ENCODE measurements at places on chromosomes 6 and 20.
A peak's percentile ranks its signal among the peaks of the same experiment; 100 is the strongest.

- DNase-seq: peak; percentile 18
These were observed 34.2 kb downstream of the ARHGAP40 start for GRCh38 chr20:38635721-38636288.

- no peak for DNase-seq
These were observed 120.7 kb upstream of the BACH2 start for GRCh38 chr6:90417385-90417784.

DNA sequence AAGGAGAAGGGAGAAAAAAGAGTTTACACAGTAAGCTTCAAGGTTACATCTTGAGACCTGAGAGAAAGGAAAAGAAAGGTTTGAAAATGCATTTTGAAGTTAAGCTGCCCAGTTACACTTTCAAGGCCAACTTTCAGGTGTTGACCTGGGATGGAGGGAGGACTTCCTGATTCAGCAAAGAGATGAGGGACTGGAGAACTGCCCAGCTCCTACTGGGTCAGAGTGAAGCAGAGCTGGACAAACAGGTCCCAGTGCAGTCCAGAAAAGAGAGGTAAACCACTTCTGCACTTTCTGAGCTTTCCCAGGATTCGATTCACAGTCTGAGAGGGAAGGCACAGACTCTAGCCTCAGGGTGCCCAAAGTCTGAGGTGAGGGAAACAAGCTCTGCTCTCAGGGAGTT lies 6.0 kb upstream of the TJAP1 start:
- DNase-seq: no peak

GRCh38 chr20:61839223-61839911 lies 226.3 kb downstream of the TAF4 start:
- DNase-seq: no peak

DNA sequence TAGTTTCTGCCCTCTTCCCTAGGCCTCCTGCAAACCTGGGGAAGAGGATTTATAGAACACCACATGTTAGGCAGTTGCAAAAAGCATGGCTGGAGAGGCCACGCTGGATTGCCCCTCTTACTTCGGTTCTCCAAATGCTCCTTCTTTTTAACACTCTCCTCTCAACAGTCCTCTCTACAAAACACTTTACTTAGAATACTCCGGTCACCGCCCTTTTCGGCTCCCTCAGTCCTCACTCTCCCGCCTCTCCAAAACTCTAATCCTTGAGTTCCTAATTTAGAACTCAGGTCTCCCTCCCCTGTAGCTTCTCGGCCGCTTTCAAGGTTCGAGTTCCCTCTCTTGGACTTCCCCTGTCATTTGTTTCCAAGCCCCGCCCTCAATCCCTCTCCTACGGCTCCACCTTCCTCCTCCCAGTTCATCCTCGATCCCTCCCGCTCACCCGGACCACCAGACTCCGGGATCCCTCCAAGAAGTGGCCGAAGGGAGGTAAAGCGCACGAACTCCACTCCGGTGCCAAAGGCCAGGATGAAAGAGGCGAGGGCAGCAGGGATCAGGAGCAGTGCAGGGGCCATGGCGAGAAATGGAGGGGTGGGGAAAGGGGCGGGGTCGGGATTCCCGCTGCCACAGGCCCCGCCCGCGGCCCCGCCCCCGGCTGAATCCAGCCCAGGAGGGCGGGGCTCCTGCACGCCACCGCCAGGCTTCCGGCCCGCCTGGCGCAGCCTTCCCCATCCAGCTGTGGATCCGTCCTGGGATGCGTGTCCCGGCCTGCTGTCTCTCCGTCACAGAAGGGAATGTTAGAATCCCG lies at the start of gene NRM:
Gene NRM, minus strand, starts transcription at position 582 of the 805 bp plus-strand sequence. Its CDS starts 10 bp downstream, at position 572.
- DNase-seq: peak; percentile 84

GRCh38 chr20:51609251-51609650 lies 66.7 kb upstream of the NFATC2 start:
- no peak for DNase-seq

DNA sequence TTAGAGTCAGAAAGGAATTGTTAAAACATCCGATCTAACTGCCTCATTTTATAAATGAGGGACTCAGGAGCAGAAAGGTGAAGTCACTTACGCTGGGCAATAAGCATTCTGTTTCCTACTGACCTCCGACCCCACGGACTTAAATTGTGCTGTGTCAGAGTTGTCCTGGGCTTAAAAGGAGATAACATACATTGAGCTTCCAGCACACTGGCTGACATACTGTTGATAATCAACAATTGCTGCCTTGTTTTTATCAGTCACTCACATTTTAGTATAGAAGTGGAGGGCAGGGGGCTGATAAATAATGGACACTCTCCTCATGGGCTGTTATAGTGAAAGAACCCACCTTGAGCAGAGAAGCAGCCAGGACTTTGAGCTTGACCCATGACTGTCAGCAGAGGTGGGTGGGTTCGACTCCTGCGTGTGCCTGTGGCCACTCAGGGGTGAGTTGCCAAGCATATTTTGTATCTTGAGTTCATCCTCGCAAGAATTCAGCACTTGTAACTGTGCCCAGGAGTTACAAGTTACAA lies 166.5 kb upstream of the JARID2 start:
- DNase-seq: no peak

DNA sequence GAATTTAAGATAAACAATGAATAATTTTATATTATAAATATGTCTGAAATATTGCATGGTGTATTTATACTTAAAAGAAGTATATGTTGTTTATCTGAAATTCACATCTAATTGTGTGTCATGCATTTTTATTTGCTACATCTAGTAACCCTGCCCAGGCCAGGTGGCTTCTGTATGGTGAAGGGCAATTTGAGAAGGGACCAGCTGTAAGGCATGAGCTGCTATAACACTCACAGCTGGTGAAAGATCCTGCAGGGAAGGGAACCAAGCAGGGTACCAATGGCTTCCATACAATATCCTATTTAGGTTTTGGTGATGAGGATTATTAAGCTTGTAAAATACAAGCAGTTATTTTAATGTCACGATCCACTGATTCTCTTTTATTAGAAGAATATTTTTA lies 921.8 kb upstream of the GJE1 start:
- no peak for DNase-seq

DNA sequence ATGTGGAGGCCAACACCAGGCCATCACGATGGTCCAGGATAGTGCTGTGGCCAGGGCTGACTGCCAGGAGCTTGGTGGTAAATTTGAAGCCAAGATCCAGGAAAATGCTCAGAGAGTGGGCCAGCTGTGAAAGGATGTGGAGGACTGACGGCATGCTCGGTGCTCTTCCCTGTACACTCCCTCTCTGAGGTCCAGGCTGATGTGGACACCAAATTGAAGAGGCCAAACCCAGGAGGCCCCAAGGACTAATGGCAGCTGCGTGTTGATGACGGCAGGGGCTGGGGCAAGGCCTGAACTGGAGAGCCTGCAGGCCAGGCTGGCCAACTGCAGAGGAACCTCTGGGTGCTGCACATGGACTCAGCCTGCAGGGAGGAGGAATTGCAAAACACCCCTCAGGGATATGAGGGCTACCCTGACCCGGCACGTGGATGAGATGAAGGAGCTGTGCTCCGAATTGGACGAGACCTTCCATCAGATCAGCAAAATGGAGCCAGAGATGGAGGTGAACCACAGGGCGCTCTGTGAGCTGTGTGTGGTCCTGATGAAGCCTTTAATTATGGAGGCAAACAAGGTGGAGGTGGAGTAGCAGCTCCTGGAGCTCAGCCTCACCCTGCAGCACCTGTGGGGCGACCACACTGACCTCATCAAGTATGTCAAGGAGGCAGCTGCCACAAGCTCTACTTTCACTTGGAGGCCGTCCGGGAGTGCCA lies 6.9 kb upstream of the RAET1E start:
- DNase-seq: no peak

- DNase-seq: peak; percentile 52
These were observed 356 bp downstream of the TBXT start for GRCh38 chr6:166167258-166167731.

GRCh38 chr6:28433119-28433518 lies 10.2 kb downstream of the ZSCAN23 start:
- DNase-seq: no peak

- no peak for DNase-seq
These were observed 70.9 kb downstream of the ATG5 start for GRCh38 chr6:106254636-106255035.

GRCh38 chr6:135358251-135358821 lies 139.2 kb downstream of the AHI1 start:
- no peak for DNase-seq

DNA sequence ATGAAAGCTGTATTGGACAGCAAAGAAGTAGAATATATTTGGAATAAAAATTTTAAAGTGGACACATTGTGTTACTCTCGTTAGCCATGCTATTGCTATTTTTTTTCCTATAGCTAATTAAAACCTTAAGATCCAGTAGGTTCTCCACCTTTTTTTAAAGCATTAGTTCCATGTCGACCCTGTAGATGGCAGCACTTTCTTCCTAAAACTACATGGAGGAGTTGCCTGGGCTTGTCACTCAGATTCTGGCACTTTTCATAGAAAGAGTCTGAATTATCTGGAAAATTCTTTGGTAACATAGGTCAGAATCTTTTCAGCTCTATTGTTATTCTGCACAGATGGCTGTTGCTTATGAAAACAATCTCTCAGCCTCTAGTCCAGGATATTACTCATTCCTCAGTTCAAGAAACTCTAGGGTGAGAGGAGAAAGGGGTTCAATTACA lies 42.0 kb upstream of the ESR1 start:
- peak; percentile 63 for DNase-seq

- DNase-seq: no peak
These were observed 9.6 kb upstream of the MOXD1 start for GRCh38 chr6:132410830-132411229.

DNA sequence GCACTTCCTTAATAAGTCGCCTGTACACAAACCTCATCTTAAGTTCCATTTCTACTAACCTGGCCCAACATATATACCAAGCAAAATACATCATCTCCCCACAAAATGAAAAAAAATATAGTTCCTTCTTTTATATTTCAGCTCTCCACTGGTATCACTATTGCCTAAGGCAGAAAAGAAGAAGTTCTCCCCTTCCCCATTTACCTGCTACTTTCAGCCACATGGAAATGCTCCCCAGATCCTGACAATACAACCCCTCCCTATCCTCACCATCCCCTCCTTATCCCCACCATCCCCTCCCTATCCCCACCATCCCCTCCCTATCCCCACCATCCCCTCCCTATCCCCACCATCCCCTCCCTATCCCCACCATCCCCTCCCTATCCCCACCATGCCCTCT lies 175.7 kb downstream of the LINC00237 start:
- no peak for DNase-seq

GRCh38 chr6:98946879-98947410 lies 801 bp downstream of the FBXL4 start:
- DNase-seq: peak; percentile 62

- DNase-seq: no peak
These were observed 171.2 kb downstream of the VEGFA start for GRCh38 chr6:43941174-43941573.

GRCh38 chr20:53080969-53081871 lies 109.1 kb downstream of the TSHZ2 start:
- no peak for DNase-seq

DNA sequence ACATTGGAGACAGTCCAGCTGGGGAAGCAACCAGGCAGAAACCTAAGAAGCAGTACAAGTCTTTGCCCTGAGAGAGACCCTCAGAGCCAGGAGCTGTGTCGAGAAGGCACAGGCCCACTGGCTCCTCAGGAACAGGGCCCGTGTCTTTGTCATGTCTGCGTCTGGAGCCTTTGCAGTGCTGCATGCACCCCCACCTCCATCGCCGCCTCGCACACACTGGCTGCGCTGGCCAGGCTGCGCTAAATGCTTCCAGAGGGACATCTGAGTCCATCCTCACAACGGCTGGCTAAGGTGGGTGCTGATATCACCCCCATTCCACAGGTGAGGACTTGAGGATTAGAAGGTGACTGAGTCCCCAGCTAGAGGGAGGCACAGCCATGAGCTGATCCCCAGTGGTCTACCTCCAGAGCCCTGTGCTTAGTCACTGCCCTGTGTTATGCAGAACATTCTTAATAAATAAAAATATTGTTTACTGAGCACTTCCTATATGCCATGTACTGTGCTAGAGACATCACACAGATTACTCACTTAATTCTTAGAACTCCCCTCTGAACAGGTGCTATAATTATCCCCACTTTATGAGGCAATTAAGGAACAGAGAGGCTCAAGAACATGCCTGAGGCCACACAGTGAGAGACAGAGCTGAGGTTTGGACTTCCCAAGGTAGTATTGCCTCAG lies 27.6 kb downstream of the GABRR2 start:
- no peak for DNase-seq

DNA sequence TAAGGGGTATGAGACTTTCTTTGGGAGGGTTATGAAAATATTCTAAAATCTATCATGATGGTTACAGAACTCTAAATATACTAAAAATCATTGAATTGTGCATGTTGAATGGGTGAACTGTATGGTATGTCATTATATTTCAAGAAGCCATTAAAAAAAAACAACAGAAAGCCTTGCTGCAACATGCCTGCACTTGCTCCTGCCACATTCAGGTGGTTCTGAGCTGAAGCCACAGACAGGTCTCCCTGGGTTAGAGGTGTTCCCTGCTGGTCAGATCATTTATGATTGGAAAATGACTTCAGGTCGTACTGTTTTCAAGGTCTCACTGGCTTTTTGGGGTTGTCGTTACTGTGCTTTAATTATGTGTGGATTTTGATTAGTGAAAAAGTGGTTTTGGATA lies 13.3 kb downstream of the GMPR start:
- DNase-seq: no peak

GRCh38 chr6:110699780-110700179 lies 115.5 kb downstream of the CDK19 start:
- no peak for DNase-seq

DNA sequence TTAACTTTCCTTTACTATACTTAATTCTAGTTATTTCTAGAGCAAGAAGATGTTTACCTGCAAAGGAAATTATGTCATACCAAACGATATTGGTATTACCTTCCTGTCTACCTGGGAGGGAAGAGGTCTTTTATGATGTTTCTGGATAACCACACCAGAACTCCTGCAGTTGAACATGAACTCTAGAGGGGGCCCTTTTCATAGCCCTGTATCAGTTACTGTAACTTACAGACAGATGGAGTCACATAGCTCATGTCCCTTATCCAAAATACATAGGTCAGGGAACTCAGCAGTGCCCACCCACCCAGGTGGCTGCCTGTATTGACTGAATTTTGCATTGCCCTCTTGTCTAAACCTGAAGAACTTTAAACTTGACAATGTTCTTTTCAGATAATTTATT lies 35.1 kb upstream of the MYL9 start:
- peak; percentile 41 for DNase-seq

DNA sequence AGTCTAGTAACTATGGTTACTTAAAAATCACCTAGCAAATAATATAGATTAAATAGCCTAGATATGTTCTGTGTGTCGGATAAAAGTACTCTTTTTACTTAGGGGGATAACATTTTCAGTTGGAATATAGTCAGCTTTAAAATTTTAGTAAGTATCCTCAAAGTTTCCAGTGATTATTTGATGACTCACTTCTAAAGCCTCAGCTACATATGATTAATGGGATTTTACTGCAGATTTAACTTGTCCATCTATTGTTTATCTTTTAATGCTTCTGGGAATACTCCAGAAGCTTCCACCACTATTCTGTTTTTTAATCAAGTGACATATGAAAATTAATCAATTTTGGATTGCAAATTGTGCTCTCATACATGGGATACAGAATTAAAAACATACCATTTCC lies 8.7 kb upstream of the TENT5A start:
- no peak for DNase-seq

- no peak for DNase-seq
These were observed 1.7 kb upstream of the CD24 start for GRCh38 chr6:106976270-106976669.

All from GM12865 (cell line).